ENCODE measurements at places on chromosomes 2 and 18.
A peak's percentile ranks its signal among the peaks of the same experiment; 100 is the strongest.

- peak; percentile 11 for DNase-seq
Observed at GRCh38 chr2:8389431-8390108, 292.3 kb upstream of the ID2 start.

DNA sequence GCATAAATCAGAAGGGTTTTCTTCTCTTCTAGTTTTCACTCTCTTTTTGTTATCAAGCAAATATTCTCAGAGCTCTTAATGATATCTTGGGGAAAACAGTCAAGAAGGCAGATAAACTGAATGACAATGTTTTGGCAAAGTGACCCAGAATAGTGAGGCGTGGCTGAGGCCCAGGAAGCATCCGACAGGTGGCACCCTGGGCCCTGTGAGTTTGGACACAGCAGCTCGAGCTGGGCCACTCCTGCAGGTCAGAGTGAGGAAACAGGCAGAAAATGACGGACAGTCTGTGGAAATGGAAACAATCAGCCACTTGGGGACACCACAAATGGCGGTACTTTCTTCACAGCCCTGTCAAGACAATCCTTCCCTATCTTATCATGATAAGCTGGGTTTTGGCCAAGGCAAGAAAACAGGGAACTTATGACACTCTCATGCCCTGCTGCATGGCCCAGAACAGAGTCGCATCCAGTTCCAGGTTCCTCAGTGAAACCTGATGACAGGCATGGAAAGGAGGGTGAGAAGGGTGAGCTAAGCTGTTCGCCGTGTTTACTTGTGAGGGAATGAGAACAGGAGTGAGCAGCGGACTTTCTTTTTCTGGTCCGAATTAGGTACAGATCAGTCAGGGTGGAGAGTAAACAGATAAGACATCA lies 32.1 kb downstream of the MRPL44 start:
- DNase-seq, result no peak

DNA sequence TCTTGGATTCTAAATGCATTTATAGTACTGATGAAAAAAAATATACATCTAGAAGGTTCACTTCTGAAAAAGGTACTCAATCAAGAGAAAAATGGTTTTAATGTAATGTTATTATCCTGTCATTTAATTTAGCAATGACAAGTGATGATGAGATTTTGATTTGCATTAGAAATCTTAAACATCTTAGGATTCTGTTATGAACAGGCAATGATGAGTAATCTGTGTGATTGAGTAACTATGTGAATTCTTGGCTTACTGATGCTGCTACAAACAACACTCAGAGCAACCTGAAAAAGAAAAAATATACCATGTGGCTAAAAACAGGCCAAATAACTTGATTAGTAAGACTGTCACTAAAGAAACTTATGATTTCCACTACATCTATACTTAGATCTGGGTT lies 30.1 kb downstream of the RBKS start:
- peak; percentile 57 for DNase-seq

- DNase-seq, result no peak
Observed at GRCh38 chr2:134139611-134140010, 114.3 kb upstream of the MGAT5 start.

DNA sequence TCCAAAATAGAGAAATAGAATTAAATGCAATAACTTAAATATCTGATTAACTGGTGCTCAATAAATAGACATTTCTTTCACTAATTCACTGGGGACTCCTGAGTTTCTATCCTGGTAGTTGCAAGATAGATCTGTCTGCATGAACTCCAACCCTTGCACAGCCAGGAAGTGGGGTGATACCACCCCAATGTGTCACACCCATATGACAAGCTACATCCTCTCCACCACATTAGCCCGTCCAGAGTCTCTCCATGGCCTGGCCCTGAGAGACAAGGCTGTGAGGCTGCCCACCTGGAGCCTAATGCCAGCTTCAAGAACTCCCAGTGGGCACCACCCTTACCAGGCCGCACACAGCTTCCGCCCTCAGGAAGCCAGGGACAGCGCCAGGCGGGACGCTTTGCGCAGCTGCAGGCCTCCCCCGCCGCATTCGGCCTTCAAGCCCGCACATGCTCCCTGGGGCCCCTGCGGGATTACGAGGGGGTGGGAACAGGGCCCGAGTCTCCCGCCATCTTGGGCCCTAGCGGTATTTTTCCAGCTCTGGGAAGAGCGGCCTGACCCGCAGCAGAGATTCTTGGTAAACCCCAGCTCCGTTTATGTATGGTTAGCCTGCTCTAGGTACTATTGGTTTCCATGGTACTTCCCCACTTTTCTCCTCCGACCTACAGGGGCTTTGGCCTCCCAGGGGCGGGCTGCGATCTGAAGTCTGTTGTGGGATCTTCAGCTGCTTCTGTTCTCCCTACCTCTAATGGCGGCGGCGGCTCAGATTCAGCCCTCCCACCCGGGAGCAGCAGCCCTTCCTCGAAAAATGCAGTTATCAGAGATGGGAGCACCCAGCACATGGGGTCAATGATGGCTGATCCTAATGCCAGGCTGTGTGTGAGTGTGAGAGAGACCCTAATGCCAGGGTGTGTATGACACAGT lies at the start of gene TDRD15:
Gene TDRD15, plus strand, starts transcription at position 496 of the 921 bp plus-strand sequence. CDS start 13,500 bp downstream, outside the sequence.
- DNase-seq, result no peak

DNA sequence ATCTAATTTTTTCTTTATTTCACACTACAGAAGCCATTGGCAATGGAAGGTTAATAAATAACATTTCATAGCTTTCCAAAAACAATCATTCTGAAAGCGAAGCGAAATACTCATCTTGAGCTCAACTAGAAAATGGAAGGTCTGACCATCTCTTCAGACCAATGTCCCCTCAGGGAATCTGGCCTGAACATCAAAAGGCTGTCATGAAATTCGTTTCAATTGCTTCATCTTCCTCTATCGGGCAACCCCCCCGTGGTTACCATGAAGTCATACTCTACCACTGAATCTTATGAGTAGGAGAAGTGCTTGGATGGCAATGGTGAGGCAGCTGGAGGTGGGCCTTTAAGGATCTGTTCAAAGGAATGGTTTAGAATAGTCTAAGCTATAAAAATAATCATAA lies 22.9 kb upstream of the CYTIP start:
- no peak for DNase-seq

DNA sequence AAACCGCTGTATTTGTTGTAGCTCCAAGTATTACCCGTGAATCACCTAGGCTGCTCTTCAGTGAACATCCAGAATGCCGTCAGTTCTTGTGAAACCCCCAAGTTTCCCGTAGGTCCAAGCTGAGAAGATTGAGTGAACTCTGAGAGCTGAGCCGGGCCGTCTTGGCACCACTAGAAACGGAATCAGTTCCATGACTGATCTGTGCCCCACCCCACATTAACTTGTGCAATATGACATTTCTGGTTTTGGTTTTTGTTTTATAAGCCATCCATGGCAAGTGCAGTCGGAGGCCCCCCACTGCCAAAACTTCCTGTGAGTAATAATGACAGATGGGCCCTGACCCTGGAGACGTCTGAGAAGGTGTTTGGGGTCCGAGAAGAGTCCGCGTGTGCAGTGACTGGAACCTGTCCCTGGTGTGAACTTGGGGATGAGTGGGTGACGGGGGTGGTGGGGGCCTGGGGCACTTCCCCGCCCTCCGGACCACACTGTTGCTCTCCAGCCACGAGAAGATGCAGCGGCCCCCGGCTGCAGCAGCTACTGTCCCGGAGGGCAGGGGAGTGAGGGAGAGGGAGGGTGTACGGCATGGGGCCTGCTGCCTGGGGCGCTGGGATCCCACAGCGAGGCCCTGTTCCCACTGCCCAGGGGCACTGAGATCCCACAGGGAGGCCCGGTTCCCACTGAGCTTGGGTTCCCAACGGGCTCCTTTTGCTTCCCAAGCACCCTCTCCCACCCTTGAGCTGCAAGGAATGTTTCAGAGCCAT lies 26.5 kb downstream of the NFATC1 start:
- DNase-seq, result peak; percentile 86

- peak; percentile 97 for DNase-seq
Observed at GRCh38 chr2:236743039-236743920, 173.7 kb downstream of the ACKR3 start.
